ENCODE measurements at places on chromosomes 11 and 22. TPM values are rescaled to one million over a fixed set of nuclear protein-coding genes. Genes with fewer than 3 reads are reported as not detected.

The TSKU gene
- not detected for polyA plus RNA-seq

DNA sequence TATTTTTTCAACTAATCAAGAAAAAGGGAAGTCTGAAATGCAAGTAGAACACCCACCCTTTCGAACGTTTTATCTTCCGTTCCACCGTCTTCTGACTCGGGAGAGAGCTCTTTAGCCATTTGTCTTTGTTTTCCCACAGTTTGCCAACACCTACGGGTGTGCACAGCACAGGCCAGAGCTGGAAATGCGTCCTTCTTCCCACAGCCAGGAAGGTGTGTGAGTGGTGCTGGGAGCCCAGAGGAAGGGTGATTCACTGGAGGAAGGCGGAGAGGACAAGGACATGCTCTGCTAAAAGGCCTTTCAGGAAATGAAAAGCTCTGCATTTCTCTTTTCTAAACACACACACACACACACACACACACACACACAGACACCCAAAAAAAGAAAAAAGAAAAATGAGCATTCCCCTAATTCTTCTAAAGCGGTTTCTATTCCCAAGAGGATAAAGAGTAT, 18.5 kb downstream of the ENDOD1 start:
- DNase-seq, result peak; percentile 65
- H3K27me3 ChIP-seq, result no peaks in the 10 kb centered on the region
- H3K27ac ChIP-seq, result peak overlapping the region; percentile 73
- peak overlapping the region; percentile 22 for H3K4me3 ChIP-seq
- peaks cover 36% of the 10 kb centered on the region for H3K4me1 ChIP-seq
- no peaks in the 10 kb centered on the region for H3K36me3 ChIP-seq

DNA sequence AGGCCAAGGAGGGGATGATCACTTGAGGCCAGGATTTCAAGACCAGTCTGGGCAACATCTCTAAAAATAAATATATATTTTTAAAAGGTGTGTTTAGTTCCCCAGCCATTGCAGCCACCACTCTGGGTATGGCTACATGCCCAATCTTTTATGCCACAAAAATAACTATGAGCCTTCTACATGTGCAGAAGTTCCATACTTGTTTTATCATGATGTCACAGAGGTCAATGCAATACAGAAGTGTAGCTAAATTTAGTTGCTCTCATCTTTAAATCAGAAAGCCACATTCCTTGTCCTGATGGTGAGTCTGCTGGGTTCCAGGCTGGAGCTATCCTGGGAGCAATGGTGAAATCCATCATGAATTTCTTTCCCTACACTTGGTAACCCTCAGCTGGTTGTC, 436.3 kb downstream of the DYNC2H1 start:
- no peaks in the 10 kb centered on the region for H3K4me1 ChIP-seq
- H3K27me3 ChIP-seq, result no peaks in the 10 kb centered on the region
- no peak overlapping the region for H3K4me3 ChIP-seq
- no peak for DNase-seq
- H3K27ac ChIP-seq, result no peak overlapping the region

- no peak for DNase-seq
- no peaks in the 10 kb centered on the region for H3K36me3 ChIP-seq
- no peak overlapping the region for H3K4me3 ChIP-seq
- peaks cover 12% of the 10 kb centered on the region for H3K27me3 ChIP-seq
These were observed 9.5 kb upstream of the LTO1 start for GRCh38 chr11:69684651-69685050.

DNA sequence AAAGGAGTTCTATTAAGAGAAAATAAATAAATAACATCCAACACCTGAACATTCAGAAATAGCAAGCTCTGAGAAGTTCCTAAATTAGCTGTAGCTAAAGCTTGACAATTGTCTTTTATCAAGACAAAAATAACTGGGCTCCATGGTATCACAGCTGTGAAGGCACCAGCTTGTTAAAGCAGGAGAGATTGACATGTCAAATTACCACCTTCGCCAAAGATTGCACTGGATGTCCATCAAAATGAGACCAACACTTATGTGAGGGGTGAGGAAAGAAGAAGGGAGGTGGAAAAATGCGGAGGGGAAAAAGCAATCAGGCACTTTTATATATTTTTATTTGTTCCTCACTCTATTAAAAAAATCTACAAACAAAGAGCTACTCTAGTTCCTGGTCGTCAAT, 1827.5 kb upstream of the RAG2 start:
- no peaks in the 10 kb centered on the region for H3K36me3 ChIP-seq
- H3K27ac ChIP-seq, result no peak overlapping the region
- H3K4me1 ChIP-seq, result no peaks in the 10 kb centered on the region
- H3K27me3 ChIP-seq, result no peaks in the 10 kb centered on the region
- no peak overlapping the region for H3K4me3 ChIP-seq

The SLC15A3 gene
- polyA plus RNA-seq, result 45.9 TPM

The APOBEC3G gene
- polyA plus RNA-seq, result 94.2 TPM

The GRM5 gene
- not detected for polyA plus RNA-seq

The KCNE3 gene
- polyA plus RNA-seq, result 0.35 TPM

- H3K4me3 ChIP-seq, result no peak overlapping the region
- H3K36me3 ChIP-seq, result peaks cover 60% of the 10 kb centered on the region
- H3K27ac ChIP-seq, result peak overlapping the region; percentile 55
- H3K27me3 ChIP-seq, result no peaks in the 10 kb centered on the region
- H3K4me1 ChIP-seq, result peaks cover 78% of the 10 kb centered on the region
- DNase-seq, result no peak
These were observed 28.7 kb downstream of the ARAP1 start for GRCh38 chr11:72723508-72723907.

The WNT11 gene
- polyA plus RNA-seq, result not detected

GRCh38 chr11:44308923-44309477, 939 bp downstream of the ALX4 start:
- no peak overlapping the region for H3K27ac ChIP-seq
- no peak for DNase-seq
- no peak overlapping the region for H3K4me3 ChIP-seq
- H3K27me3 ChIP-seq, result peaks cover 98% of the 10 kb centered on the region
- peaks cover 45% of the 10 kb centered on the region for H3K4me1 ChIP-seq

- H3K27ac ChIP-seq, result no peak overlapping the region
- H3K4me3 ChIP-seq, result no peak overlapping the region
- no peaks in the 10 kb centered on the region for H3K4me1 ChIP-seq
These were observed 104.5 kb downstream of the CTTN start for GRCh38 chr11:70502677-70503467.

DNA sequence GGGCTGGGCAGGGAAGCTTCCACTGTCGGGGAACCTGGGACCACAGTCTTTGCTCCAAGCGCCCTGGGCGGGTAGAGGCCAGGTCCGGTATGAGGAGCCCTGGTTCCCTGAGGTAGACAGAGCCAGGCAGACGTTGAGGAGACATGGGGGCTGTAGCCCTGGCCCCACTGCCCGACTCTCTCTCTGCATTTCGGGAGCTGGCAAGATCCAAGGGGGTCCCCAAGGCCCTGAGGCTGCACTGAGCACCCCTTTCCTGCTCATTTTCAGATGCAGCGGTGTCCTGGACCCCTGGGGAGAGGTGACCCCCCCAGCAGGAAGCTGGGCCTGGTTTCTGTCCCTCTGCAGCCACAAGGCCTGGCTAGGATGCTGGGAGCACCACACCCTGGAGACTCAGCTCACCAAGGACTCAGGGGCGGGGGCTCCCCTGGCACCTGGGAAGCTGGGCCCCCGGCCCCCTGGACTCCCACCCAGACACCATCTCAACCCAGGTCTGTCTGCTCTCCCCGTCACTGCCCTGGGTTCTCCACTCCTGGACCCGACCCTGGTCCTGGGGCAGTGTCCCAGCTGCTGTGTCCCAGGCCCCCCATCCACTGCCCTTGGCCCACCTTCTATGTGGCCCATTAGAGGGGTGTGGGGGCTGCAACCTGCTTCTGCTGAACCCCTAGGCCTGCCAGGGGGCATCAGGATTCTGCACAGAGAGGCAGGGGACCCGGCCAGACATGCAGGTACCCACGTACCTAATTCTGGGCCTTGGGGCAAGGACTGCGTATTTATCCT, 15.0 kb upstream of the MUC6 start:
- no peaks in the 10 kb centered on the region for H3K36me3 ChIP-seq
- no peak for DNase-seq
- H3K4me3 ChIP-seq, result no peak overlapping the region
- peaks cover 6% of the 10 kb centered on the region for H3K4me1 ChIP-seq
- no peaks in the 10 kb centered on the region for H3K27me3 ChIP-seq

GRCh38 chr22:50086526-50086925, 1.3 kb upstream of the MLC1 start:
- no peaks in the 10 kb centered on the region for H3K36me3 ChIP-seq
- H3K27ac ChIP-seq, result no peak overlapping the region
- DNase-seq, result no peak
- H3K4me1 ChIP-seq, result no peaks in the 10 kb centered on the region
- peaks cover 39% of the 10 kb centered on the region for H3K27me3 ChIP-seq

Measured in B cell (primary cell).